ENCODE measurements at places on chromosomes 11 and 22. TPM values are rescaled to one million over a fixed set of nuclear protein-coding genes. Genes with fewer than 3 reads are reported as not detected.

KCNK7 gene
- total RNA-seq = 1.5 TPM

KIAA1671 gene
- 20.9 TPM for total RNA-seq

PLEKHB1 gene
- total RNA-seq = 45.8 TPM

OR52I2 gene
- total RNA-seq = not detected

- no peak for ATAC-seq
Observed at GRCh38 chr11:126185259-126186024, 26.0 kb downstream of the RPUSD4 start.

- peak; percentile 74 for ATAC-seq
Observed at GRCh38 chr11:34250732-34251588, 106.8 kb downstream of the ABTB2 start.

GRCh38 chr11:112100462-112100861 is 13.8 kb downstream of the SDHD start:
- no peak for ATAC-seq

GRCh38 chr11:35237351-35237750 is 98.4 kb downstream of the CD44 start:
- ATAC-seq = no peak

DNA sequence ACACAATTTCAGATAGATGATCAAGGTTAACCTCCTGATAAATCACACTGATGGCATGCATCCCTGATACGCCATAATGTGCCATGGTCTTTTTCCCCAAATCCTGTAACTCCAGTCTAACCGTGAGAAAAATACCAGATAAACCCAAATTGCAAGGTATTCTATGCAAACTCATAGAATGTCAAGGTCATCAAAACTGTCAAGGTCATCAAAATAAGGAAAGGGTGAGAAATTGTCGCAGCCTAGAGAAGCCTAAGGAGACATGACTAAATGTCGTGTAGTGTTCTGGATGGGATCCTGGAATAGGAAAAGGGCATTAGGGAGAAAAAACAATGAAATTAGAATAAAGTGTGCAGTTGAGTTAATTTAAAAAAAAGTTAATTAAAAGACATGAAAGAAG is 4.7 kb downstream of the TTC12 start:
- no peak for ATAC-seq

GRCh38 chr11:110380836-110381622 is 48.7 kb upstream of the FDX1 start:
- ATAC-seq = no peak

- ATAC-seq = no peak
Observed at GRCh38 chr11:41175304-41175972, 284.0 kb downstream of the LRRC4C start.

- no peak for ATAC-seq
Observed at GRCh38 chr11:107849790-107850189, 8.8 kb downstream of the SLC35F2 start.

GRCh38 chr11:11582011-11582701 is 39.6 kb downstream of the GALNT18 start:
- no peak for ATAC-seq

- ATAC-seq = no peak
Observed at GRCh38 chr11:94559361-94559760, 7.8 kb upstream of the PIWIL4 start.

DNA sequence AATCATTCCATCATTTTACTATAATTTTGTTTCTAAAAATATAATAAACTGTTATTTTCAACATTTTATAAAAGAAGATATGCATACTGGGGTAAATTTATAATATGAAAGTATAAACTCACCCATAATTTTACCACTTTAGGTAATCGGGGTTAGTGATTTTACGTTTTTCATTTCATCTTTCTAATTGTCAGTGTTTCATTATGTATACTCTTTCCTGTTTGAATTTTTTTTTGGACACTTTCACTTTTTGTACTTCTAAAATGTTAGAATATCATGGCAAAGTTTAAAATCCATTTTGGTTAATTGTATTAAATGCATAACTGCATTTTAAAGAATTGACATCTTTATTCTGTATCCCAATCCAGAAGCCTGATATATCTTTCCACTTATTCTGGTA is 115.8 kb downstream of the METTL15 start:
- ATAC-seq = no peak

GRCh38 chr22:41563051-41563711 is 2.4 kb downstream of the CSDC2 start:
- ATAC-seq = no peak

DNA sequence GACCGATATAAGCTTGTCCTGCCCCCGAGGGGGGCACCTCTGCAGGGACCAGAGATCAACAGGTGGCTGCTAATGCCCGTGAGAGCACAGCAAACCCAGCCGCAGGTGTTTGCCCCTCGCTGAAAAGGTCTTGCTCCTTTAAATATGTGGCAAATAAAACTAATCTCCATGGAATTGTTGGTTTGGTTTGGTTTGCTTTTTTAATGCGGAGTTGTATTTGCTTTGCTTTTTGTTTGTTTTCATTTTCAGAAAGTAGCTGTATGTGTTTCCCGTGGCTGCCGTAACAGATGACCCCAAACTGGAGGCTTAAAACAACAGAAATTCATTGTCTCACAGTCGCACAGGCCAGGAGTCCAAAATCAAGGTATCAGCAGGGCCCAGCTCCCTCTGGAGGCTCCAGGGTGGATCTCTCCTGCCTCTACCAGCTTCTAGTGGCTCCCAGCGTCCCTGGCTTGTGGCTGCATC is 93.0 kb downstream of the CELSR1 start:
- no peak for ATAC-seq

- no peak for ATAC-seq
Observed at GRCh38 chr22:27501191-27501936, 300.2 kb downstream of the MN1 start.

- no peak for ATAC-seq
Observed at GRCh38 chr11:134579724-134580609, 167.9 kb upstream of the B3GAT1 start.

Data from gastroesophageal sphincter (tissue), 4 donors.